ENCODE measurements at places on chromosomes 4 and X.

GRCh38 chrX:20205927-20206708 is 60.6 kb downstream of the RPS6KA3 start:
- no peak for DNase-seq

GRCh38 chr4:61011051-61011450 is 189.1 kb upstream of the ADGRL3 start:
- no peak for DNase-seq

- no peak for DNase-seq
Observed at GRCh38 chrX:1528884-1529203, 8.1 kb downstream of the P2RY8 start.

GRCh38 chr4:125321709-125322365 is 7.1 kb downstream of the FAT4 start:
- no peak for DNase-seq

- DNase-seq: no peak
Observed at GRCh38 chr4:48180234-48180633, 46.2 kb upstream of the TXK start.

DNA sequence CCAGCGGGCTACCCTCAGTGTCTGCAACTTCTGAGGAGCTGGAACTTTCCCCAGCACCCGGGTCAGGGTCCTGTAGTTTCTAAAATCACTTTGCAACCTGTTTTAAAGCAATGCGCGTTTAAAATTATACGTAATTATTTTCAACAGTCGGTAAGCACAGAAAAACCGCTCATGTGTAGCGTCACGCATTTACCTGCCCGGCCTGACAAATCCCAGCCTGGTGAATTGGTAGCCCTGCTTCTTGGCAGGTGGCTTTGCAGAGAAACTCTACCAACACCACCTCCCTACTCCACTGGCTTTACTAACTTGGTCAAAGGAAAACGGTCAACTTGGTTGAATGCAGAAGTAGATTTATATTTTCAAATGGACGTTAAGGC is 640 bp downstream of the BANK1 start:
- DNase-seq: no peak

- no peak for DNase-seq
Observed at GRCh38 chr4:2572866-2573265, 36.4 kb downstream of the FAM193A start.

DNA sequence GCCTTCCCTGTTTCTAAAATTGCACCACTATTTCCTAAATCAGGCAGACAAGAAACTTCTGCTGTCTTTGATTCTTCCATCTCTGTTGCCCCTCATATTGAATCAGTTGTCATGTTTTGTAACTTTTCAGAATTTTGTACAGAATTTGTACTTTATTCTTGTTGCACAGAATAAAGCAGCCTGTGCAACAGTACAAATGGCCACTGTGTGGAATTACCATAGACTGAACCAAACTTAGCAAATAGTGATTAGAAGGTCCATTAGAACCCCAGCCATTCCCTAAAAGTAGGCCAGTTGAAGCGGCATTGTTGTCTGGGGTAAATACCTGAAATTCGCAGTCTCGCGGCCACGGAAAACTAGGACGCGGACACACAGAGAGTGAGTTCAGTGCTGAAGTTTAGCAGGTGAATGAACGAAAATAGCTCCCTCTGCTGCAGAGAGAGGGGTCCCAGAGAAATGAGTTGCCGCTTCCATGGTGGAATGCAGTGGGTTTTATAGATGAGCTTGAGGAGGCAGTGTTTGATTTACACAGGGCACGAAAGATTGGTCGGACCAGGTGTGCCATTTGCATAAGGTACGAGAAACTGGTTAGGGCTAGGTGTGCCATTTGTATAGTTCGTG is 71.8 kb downstream of the C4orf33 start:
- no peak for DNase-seq

- DNase-seq: peak; percentile 22
Observed at GRCh38 chrX:107674480-107675364, 46.4 kb downstream of the PRPS1 start.

GRCh38 chr4:152063621-152064240 is 302.9 kb upstream of the GATB start:
- no peak for DNase-seq

DNA sequence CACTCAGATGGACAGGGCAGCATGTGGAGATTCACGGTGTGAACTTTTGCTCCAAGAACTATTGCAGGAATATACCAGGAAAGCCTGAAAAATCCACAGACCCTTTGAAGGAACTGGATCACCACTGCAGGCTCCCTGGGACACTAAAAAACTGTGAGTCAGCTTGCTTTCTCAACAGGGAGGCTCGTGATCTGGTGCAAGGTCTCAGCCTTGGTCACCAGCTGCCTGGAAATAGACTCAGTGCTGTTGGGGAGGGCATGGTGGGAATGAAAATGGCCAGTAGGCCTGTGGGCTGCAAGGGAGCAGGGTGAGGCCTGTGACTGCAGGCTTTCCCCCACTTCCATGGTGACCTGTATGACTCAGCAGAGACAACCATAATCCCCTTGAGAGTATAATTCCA is 426.4 kb upstream of the RPS6KA3 start:
- no peak for DNase-seq
